HT-29 (cell line): ENCODE measurements at places on chromosomes 12 and 14. TPM values are rescaled to one million over a fixed set of nuclear protein-coding genes. Genes with fewer than 3 reads are reported as not detected.

HOXC12 gene
- 0.05 TPM in 1 of 2 replicates, not detected in the other for total RNA-seq

- no peak for DNase-seq
Observed at GRCh38 chr12:106766393-106766826, 8.1 kb upstream of the RIC8B start.

DNA sequence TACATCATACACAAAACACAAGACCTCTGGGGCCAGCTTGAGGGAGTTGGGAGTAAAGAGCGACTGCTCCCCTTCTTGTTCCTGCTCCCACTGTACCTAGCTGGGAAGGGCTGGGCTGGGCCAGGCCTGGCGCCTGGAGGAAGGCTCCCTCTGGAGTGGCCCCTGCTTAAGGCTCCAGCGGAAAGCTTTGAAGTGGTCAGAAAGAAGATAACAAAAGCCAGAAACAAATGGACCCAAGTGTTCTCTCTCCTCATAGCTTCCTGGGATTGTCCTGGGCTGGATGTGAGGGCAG is 25.3 kb downstream of the PRPF40B start:
- DNase-seq = no peak

- no peak for DNase-seq
Observed at GRCh38 chr12:29578731-29579130, 81.2 kb upstream of the OVCH1 start.

DNA sequence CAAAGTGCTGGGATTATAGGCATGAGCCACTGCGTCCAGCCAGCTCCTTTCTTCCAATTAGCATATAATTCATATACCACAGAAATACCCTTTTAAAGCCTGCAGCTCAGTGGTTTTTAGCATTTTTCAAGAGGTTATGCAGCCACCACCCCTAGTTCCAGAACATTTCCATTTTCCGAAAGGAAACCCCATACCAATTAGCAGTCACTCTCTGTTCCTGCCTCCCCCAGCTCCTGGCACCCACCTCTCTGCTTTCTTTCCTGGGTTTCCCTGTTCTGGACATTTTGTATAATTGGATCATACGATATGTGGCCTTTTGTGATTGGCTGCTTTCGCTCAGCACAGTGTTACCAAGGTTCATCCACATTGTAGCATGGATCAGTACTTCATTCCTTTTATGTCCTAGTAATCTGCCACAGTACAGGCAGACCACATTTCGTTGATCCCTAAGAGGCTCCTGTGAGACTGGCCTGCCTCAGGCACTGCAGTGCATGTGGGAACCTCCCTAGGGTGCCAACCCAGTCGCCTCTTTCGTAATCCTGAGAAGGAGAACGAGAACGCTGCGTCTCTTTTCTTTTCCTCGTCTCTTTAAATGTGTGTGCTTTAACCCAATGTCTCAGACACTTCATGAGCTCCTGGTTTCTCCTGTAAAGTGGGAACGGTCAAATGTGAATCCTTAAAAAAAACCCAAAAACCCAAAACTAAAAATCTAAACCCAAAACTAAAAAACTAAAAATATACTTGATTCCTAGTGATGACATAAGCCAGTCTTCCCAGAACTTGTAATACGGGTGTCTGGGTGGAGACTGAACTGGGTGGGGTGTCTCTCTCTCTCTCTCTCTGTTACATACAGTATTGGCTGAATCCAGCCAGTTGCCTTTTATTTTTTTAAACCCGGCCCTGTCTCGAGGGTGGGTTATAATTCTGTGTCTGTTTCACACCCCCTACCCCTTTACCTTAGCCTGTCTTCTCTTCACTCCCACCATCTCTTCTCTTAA is 14.7 kb downstream of the AACS start:
- no peak for DNase-seq

DNA sequence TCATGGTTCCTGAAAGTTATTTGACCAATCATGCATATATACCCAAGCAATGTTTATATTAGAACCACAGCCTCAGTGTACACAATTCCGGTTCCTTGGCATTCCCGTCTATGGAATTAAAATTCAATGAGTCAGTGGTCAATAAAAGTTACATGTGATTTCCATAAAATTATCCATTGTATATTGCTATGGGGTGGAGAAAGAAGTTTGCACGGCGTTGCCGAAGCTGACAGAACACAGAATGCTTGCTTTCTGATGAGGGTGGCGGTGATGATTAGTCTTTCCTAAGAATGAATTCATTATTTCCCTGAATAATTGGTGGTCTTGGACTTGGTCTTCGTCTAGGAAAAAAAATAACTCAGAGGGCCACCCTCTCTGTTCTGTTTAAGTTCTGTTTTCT is 214.1 kb downstream of the ANO2 start:
- no peak for DNase-seq

- no peak for DNase-seq
Observed at GRCh38 chr14:94499673-94500072, 9.6 kb downstream of the SERPINA12 start.

PPP1R36 gene
- 0.18 and 0.29 TPM in 2 replicates for total RNA-seq

DNA sequence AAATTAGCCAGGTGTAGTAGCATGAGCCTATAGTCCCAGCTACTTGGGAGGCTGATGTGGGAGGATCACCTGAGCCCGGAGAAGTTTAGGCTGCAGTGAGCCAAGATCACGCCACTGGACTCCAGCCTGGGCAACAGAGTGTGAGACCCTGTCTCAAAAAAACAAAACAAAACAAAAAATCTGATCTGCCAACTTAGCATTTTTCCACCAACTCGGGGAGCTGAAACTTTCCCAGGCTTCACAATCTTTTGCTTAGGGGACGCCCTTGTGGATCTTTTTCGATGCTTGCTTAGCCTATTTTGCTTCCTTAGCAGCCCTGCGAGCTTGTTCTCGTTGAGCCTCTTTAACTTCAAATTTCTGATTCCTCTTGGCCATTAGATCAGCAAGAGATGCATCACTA is 13.8 kb downstream of the CCDC177 start:
- no peak for DNase-seq

CARMIL3 gene
- total RNA-seq = 1.1 TPM in 2 replicates
